ENCODE measurements at places on chromosomes 6 and 20. TPM values are rescaled to one million over a fixed set of nuclear protein-coding genes. Genes with fewer than 3 reads are reported as not detected.

HECA gene
- total RNA-seq: 41.6 TPM

SLC22A16 gene
- total RNA-seq: not detected

CDYL gene
- total RNA-seq: 16.3 TPM

TNXB gene
- total RNA-seq: 8.1 TPM

NKAPL gene
- total RNA-seq: 5.0 TPM

CRIP3 gene
- total RNA-seq: 16.6 TPM

Data from parietal lobe (tissue), 2 donors.